Right lobe of liver (tissue), 6 donors: ENCODE measurements at places on chromosomes 6 and 20. TPM values are rescaled to one million over a fixed set of nuclear protein-coding genes. Genes with fewer than 3 reads are reported as not detected.

GRCh38 chr6:87016772-87017171 lies 78.1 kb downstream of the CGA start:
- no peaks in the 10 kb centered on the region for H3K36me3 ChIP-seq
- no peak for DNase-seq
- no peak overlapping the region for H3K4me3 ChIP-seq
- H3K27me3 ChIP-seq = no peaks in the 10 kb centered on the region
- H3K27ac ChIP-seq = no peak overlapping the region
- no peaks in the 10 kb centered on the region for H3K4me1 ChIP-seq

GRCh38 chr6:96562886-96563285 lies at the start of gene FHL5:
TSS of gene FHL5 (plus strand) at chr6:96563128. CDS start at chr6:96603614, 40,486 bp downstream.
- H3K4me1 ChIP-seq = no peaks in the 10 kb centered on the region
- DNase-seq = no peak
- H3K36me3 ChIP-seq = no peaks in the 10 kb centered on the region
- no peaks in the 10 kb centered on the region for H3K27me3 ChIP-seq
- H3K4me3 ChIP-seq = no peak within 1 kb of the TSS

GRCh38 chr6:33420491-33421343 lies 852 bp downstream of the SYNGAP1 start:
- no peak for DNase-seq
- H3K36me3 ChIP-seq = no peaks in the 10 kb centered on the region
- H3K4me1 ChIP-seq = no peaks in the 10 kb centered on the region
- H3K27me3 ChIP-seq = no peaks in the 10 kb centered on the region
- H3K4me3 ChIP-seq = no peak overlapping the region
- no peak overlapping the region for H3K27ac ChIP-seq

GRCh38 chr20:51811514-51812128 lies 9.3 kb upstream of the SALL4 start:
- no peaks in the 10 kb centered on the region for H3K36me3 ChIP-seq
- H3K4me1 ChIP-seq = no peaks in the 10 kb centered on the region
- H3K27ac ChIP-seq = no peak overlapping the region
- H3K4me3 ChIP-seq = no peak overlapping the region
- DNase-seq = no peak

DNA sequence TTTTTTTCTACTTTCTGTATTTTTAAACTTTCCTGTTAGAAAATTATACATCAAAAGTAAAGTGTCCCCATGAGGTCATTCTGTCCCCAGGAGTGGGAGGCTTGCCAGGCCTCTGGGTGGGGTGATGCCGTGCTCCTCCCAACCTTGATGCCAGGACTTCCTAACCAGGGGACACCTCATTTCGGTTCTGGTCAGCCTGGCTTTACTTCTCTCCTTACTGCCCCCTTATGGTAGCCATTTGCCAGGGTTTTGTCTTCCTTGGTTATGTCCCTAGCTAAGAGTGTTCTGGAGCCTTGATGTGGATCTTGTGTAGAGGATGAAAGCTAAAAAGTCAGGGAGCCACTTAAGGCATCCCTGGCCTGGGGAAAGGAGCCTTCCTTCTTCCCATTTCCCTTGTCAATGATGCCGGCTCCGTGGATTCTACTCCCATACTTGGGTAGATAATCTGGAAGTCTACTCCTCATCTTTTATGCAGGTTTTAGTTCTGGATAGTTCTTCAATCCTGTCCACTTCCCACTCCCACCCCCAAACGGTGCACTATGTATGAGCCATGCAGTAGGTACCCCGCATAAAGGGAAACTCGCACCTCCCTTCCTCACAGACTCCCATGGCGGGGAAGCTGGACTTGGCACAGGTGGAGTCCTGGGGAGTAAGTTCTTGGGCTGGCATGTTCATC lies 164.1 kb upstream of the SALL4 start:
- H3K27me3 ChIP-seq = no peaks in the 10 kb centered on the region
- H3K4me3 ChIP-seq = no peak overlapping the region
- H3K27ac ChIP-seq = no peak overlapping the region
- DNase-seq = no peak

- DNase-seq = no peak
- H3K27me3 ChIP-seq = no peaks in the 10 kb centered on the region
Observed at GRCh38 chr20:21019814-21020658, 86.1 kb downstream of the LINC00237 start.

DNA sequence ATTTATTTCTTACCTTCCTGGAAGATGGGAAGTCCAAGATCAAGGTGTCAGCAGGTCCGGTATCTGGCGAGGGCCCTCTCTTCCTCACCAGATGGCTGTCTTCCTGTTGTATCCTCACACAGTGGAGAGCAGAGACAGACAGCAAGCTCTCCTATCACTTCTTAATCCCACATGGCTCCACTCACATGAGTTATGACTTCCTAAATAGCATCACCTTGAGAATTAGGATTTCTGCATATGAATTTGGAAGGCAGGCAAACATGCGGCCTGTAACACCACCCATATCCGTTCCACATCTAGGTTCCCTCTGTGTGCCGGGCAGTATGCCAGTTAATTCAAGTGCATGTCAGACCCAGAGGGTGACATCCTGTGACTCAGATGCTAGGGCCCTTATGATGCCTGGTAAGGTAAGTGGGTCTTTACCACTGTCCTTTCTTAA lies 2.1 kb downstream of the RAET1E start:
- H3K27me3 ChIP-seq = no peaks in the 10 kb centered on the region
- peak; percentile 46 for DNase-seq
- no peak overlapping the region for H3K4me3 ChIP-seq

DNA sequence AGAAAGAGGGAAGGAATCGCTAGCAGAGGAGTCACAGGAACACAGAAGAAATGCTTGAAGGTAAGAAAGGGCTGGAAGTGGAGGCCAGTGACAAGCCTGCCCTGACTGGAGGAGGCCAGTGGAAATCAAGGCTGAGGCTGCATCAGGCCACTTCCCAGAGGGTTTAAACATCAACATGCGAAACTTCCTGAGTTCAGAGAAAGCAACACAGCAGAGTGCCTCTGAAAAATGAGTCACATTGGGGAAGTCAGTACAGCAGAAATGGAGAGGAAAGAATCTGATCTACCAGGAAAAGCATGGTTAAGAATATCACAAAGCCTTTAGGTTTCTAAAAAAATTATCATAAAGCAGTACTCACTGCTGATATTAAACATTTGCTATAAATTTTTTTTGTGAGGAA lies 23.3 kb downstream of the NAPB start:
- H3K4me1 ChIP-seq = no peaks in the 10 kb centered on the region
- no peak overlapping the region for H3K27ac ChIP-seq
- no peaks in the 10 kb centered on the region for H3K27me3 ChIP-seq
- no peak overlapping the region for H3K4me3 ChIP-seq

DNA sequence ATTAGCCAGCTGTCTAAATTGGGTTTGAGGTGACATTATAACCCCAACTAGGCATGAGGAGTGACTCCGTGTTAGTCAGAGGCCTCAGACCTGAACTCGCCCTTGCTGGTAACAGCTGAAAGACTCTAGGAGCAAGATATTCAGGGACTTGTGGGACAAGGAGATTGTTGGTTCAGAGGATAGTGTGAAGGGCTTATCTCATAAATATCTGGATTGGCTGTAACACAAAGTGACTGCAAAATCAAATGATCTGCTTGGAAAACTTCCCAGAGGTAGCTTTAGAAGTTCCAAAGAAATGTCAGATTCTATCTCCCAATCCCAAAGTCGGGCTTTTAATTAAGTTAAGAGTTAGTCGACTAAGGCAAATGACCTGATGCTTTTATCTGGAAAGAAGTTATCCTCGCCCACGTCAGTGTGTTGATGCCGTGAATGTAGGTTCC lies 72.4 kb downstream of the TULP4 start:
- H3K36me3 ChIP-seq = no peaks in the 10 kb centered on the region
- DNase-seq = no peak
- no peak overlapping the region for H3K27ac ChIP-seq
- H3K27me3 ChIP-seq = no peaks in the 10 kb centered on the region
- no peak overlapping the region for H3K4me3 ChIP-seq

HLA-DRA gene
- 76.8 TPM for total RNA-seq

BTN1A1 gene
- not detected for total RNA-seq

RRAGD gene
- 18.7 TPM for total RNA-seq

LAMA4 gene
- total RNA-seq = 5.1 TPM

OR2J3 gene
- total RNA-seq = not detected

LRRN4 gene
- not detected for total RNA-seq

GABRR1 gene
- total RNA-seq = not detected

BPIFB4 gene
- total RNA-seq = not detected
